ENCODE measurements at places on chromosomes 13 and 19.

DNA sequence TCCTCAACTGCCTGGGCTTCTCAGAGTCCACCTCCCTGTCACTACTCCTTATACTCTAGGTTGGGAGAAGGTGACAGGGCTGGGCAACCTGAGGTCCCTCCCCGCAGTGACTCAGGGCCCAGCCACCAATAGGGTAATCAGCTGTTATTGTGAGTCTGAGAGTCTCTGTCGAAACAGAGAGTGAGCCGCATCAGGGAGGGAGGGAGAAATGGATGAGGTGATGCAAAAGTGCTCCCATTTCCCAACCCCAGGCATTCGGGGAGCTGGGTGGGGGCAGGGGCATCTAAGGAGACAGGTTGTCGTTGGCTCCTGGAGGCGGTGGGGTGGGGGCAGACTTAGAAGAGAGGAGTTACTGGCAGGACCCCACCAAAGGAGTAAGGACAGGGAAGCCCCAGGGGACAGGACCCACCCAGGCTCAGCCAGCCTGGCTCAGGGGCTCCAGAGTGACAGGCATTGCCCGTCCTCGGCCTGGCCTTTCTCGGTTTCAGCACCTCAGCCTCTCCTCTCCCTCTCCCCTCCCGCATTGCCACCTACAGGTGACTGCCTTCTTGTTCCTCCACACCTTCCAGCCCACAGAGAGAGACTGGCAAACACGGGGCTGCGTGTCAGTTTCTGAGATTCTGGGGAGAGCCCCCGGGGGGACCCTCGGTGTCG, at the start of gene DMKN:
TSS of gene DMKN (minus strand) at position 22 of the 654 bp plus-strand sequence. CDS start 174 bp downstream, outside the sequence.
- no peak for DNase-seq

DNA sequence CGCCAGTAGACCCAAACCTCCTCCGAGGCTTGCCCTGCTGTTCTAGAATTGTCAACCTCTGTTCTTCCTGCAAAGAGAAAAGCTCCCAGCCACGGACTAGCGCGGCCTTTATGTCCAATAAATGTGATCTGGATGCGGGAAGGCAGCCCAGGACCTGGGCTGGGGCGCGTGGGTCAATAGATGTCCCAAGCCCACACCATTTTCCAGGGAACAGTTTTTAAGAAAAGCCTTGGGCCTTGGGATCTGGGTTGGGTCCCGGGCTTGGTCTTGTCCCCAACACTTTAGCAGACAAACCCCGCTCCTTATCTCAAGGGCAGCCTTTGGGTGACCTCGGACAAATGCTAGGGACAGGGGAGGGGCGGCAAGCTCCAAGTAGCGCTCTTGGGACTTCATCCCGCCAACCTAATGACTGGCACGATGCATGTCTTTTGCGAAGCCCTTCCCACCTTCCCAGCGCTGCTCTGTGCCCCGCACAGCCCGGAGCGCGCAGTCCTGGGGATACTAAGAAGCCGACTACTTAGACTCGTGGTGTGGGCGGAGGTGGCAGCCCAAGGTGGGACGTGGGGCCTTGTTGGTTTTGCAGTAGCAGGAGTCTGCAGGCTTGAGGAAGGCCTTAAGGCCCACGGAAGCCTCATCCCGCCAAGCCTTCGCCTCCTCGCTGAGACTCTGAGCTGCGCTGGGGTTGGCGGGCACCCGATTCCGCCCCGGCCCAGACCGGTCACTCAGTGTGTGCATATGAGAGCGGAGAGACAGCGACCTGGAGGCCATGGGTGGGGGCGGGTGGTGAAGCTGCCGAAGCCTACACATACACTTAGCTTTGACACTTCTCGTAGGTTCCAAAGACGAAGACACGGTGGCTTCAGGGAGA, 10.8 kb downstream of the SOX21 start:
- no peak for DNase-seq

DNA sequence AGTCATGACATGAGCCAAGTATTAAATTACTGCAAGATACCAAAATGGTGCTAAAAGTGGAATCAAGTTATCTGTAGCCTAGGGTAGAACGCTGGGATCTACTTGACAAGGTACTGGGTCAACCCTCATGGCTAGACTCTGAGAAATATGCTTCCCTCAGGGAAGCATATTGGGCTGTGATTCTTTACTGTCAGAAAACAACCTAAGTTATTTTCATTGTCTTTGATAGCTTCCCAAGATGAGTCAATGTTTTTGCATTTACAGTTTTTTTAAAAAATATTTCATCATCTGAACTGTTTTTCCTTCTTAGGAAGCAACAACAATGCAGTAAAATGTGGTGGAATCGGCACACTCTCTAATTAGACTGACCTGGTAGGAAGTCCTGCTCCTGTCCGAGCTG, 218.0 kb downstream of the RGCC start:
- no peak for DNase-seq

GRCh38 chr19:16589917-16590316, 17.7 kb upstream of the SLC35E1 start:
- no peak for DNase-seq

GRCh38 chr13:32036126-32036695, 4.6 kb downstream of the FRY start:
- DNase-seq = no peak

- DNase-seq = no peak
Observed at GRCh38 chr19:6851359-6851758, 36.0 kb upstream of the ADGRE1 start.

- DNase-seq = no peak
Observed at GRCh38 chr19:7969555-7969939, 26.1 kb upstream of the TIMM44 start.

- DNase-seq = no peak
Observed at GRCh38 chr19:40231544-40232424, 5.3 kb upstream of the CCNP start.

DNA sequence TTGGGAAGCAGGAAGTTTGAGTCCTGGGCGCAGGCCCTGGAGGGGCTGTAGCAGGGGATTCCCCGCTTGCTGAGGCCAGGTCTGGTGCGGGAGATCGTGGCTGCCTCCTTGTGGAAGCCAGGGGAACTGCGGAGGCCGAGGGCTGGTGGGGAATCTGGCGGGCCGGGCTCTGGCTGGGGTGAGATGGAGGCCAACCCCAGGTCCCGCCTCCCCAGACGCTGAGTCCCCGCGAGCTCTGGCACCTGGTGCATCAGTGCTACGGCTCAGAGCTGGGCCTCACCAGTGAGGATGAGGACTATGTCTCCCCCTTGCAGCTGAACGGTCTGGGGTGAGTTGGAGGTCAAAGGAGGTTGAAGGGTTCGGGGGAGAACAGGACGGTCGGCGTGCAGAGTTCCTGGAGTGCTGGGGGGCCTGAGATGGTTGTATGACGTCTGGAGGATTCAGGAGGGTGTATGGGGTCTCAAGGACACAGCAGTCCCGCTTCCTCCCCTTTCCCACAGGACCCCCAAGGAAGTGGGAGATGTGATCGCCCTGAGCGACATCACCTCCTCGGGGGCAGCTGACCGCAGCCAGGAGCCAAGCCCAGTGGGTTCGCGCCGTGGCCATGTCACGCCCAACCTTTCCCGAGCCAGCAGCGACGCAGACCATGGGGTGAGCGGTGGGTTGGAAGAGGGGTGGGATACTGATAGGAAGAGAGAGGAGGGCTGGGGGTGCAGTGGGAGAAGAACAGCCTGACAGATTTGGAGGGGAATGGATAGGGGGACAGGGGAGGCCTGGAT, 13.1 kb downstream of the GRAMD1A start:
- peak; percentile 81 for DNase-seq

- no peak for DNase-seq
Observed at GRCh38 chr19:944663-945241, 18.9 kb downstream of the ARID3A start.

GRCh38 chr13:29684441-29684840, 89.0 kb upstream of the SLC7A1 start:
- no peak for DNase-seq

GRCh38 chr19:5711713-5712161, 8.2 kb downstream of the LONP1 start:
- DNase-seq = no peak

DNA sequence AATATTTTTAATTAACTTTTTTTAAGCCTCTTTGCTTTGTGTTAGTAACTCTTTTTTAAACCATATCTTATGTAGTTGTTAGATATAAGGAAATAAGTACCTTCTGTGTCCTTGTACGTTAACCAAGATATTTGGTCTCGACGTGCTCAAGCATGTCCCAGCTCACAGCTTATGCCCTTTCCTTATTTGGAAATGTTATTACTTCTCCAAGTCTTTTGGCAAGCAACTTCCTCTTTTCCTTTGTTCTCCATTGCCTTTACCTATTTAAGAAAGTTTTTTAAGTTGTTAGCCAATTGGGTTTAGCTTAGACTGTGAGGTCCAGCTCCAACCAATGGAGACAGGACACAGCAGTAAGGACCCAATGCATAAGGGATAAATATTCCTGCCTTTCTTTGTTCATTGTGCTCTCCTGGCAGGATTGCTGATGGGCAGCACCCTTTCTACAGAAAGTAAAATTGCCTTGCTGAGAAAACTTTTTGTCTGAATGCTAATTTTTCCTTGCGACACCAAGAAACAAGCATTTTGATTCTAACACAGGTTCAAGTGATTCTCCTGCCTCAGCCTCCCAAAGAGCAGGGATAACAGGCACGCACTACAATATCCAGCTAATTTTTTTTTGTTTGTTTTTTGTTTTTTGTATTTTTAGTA, 5.2 kb downstream of the DKKL1 start:
- no peak for DNase-seq

- no peak for DNase-seq
Observed at GRCh38 chr13:31755803-31756212, 16.5 kb downstream of the RXFP2 start.

DNA sequence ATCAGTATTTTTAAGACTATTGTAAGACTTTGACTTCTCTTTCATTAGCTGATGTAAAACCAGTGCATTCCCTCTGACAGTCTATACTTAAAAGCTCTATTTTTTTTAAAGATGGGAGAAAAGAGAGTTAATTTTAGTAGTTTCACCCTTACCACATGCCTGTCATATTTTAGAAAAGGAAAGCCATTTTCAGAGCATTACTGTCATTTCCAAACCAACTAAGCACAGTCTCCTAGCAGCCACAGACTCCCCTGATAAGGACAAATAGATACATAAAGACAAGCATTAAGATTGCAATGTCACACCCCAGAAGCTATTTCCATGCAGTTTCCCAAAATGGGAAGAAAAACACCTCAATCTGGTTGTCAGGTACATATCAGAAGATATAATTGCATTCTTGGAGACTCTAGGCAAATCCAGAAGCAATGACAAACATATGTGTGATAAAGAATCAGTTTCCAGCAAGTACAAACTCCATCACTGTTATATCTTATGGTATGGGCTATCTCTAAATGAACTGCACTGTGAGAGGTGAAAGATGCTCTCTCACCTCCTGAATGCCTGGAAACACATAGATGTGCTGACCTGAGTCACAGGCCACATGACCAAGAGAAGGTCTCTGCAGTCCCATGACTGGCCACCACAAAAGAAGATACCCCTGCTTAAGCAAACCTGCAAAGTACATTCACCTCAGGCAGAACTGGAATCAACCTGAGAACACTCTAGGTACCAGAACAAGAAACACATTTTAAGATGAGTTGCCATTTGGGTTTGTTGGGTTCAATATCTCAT, 303.3 kb downstream of the POU4F1 start:
- no peak for DNase-seq

DNA sequence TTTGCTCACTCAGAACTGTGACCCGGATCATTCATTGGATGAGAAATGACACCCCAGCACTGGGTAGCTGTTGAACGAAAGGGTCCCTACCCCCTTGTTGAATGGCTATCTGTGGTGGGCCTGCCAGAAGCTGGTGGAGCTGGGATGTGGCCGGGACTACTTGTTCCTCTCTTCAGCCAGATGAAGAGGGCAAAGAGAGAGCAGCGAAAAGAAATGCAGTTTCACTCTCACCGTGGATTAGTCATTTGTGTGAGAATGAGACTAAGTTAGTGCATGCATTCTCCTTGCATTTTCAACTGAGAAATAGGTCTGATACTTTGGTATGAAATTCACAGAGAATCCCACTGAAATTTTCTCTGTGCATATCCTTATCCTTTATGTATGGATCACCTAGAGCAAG, 553.1 kb downstream of the IRS2 start:
- DNase-seq = no peak

- DNase-seq = no peak
Observed at GRCh38 chr13:75961911-75962310, 325.8 kb downstream of the LMO7 start.
